LHCN-M2 (cell line): ENCODE measurements at places on chromosomes 4 and X. TPM values are rescaled to one million over a fixed set of nuclear protein-coding genes. Genes with fewer than 3 reads are reported as not detected.

WAS gene
- not detected in 2 replicates for total RNA-seq

GPRIN3 gene
- 0.06 TPM in 1 of 2 replicates, not detected in the other for total RNA-seq

GRCh38 chr4:14596437-14596836 is 405.8 kb upstream of the CPEB2 start:
- no peak for DNase-seq

DNA sequence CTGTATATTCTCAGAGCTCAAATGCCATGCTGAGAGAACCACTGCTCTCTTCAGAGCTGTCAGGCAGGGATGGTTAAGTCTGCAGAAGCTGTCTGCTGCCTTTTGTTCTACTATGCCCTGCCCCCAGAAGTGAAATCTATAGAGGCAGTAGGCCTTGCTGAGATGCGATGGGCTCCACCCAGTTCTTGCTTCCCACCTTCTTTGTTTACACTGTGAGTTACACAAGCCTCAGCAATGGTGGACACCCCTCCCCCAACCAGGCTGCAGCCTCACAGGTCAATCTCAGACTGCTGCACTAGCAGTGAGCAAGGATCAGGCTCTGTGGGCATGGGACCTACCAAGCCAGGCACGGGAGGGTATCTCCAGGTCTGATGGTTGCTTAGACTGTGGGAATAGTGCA is 271.6 kb downstream of the CENPC start:
- no peak for DNase-seq

- DNase-seq = peak; percentile 90
These were observed 84.4 kb downstream of the HTRA3 start for GRCh38 chr4:8353912-8354453.
